ENCODE measurements at places on chromosomes 6 and 20. TPM values are rescaled to one million over a fixed set of nuclear protein-coding genes. Genes with fewer than 3 reads are reported as not detected.

- H3K27ac ChIP-seq: no peak overlapping the region
- H3K36me3 ChIP-seq: peaks cover 3% of the 10 kb centered on the region
- no peaks in the 10 kb centered on the region for H3K27me3 ChIP-seq
- H3K4me3 ChIP-seq: no peak overlapping the region
- H3K4me1 ChIP-seq: peaks cover 24% of the 10 kb centered on the region
- no peak for DNase-seq
Observed at GRCh38 chr6:111662072-111662793, 56.6 kb upstream of the TRAF3IP2 start.

- no peak overlapping the region for H3K27ac ChIP-seq
- DNase-seq: no peak
- no peak overlapping the region for H3K4me3 ChIP-seq
- peaks cover 14% of the 10 kb centered on the region for H3K4me1 ChIP-seq
Observed at GRCh38 chr6:125818772-125819260, 28.1 kb downstream of the NCOA7 start.

GRCh38 chr6:147262946-147263345, 58.7 kb downstream of the STXBP5 start:
- H3K4me3 ChIP-seq: no peak overlapping the region
- H3K27ac ChIP-seq: no peak overlapping the region
- H3K36me3 ChIP-seq: peaks cover 3% of the 10 kb centered on the region
- no peak for DNase-seq
- H3K4me1 ChIP-seq: no peaks in the 10 kb centered on the region

DNA sequence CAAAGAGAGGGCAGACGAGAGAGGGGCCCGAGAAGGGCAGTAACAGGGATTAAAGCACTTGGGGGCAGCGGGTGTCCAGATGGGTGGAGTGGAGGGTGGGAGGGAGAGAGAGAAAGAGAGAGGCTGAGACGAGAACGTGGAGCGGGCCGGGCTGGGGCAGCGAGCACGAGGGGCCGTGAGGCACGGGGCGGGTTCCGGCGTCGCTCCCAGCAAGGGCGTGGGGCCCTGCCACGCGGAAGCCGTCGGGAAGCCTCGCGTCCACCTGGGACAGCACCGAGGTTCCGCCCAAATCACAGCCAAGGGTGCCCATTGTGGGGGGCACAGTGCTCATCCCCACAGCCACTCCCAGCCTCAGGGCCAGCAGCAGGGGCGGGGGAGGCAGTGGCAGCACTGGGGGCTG, 49.8 kb downstream of the KCNQ2 start:
- no peaks in the 10 kb centered on the region for H3K4me1 ChIP-seq
- H3K27ac ChIP-seq: no peak overlapping the region
- DNase-seq: no peak

DNA sequence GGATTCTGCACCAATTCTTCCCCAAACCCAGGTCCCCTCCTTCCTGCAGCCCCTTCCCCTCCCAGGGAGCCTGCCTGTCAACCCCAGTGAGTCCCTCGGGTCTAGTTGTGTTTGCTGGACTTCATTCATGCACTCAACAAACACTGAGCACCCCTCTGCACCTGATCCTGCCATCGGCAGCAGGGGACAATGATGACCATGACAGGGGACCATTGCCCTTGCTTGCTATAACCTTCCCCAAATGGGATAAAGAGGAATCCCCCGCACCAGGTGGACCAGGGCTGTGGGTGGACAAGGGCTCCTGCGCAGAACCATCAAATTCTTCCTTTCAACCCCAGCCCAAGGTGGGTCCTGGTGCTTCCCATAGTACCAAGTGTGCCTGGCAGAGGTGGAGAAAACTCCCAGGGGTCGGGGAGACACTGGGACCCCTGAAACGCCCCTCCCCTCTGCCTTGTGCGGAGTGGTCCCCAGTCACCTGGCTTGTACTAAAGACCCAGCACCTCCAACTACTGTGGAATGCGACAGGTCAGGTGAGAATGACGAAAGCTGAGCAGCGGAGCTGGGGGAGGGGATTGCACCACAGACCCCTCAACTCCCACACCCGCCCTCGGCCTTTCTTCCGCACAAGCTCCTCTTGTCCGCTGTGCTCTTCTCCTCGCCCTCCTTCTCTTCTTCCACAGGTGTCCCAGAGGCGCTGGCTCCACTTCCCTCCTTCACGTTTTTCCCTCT, 119.9 kb upstream of the ZNF217 start:
- no peak overlapping the region for H3K4me3 ChIP-seq
- no peaks in the 10 kb centered on the region for H3K36me3 ChIP-seq
- H3K27ac ChIP-seq: no peak overlapping the region
- H3K27me3 ChIP-seq: no peaks in the 10 kb centered on the region
- no peak for DNase-seq
- H3K4me1 ChIP-seq: peaks cover 5% of the 10 kb centered on the region

Gene TBX18
- 12.2 TPM for total RNA-seq

Gene FNDC1
- total RNA-seq: 8.6 TPM

All from astrocyte (in vitro differentiated cells and primary cell).